ENCODE measurements at places on chromosomes 5 and 9.

GRCh38 chr5:97418462-97418861 lies 235.4 kb upstream of the RIOK2 start:
- DNase-seq = no peak

DNA sequence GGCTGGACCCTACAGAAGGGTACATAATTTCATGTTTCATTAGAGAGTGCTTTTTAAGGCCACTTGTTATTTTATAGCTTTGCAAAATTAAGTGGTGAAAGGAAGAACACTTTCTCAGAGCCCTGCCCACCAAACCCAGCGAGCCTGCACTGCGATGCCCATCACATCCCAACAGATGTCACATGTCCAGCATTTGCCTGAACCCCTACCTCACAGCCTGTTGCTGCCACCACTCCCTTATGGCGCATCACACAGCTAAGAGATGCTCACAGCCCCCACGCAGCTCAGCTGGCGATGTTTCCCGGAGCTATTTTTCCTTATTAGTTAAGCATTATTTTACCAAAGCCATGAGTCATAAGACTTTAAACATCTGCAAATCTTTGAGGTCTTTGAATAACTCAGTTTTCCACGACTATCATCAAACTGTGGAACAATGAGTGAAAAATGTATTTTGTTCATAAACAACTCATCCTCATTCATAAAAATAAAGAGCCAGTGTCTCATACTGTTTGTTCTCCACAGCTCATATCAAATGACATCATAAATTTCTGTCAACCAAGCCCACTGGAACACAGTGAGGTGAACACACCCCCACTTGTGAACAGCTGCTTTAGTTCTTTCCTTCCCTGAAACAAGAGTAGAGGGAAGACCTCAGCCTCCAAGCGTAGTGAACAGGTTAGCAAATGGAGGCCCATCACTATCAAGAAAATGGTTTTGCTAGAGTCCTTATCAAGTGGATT lies 104.9 kb downstream of the SYK start:
- DNase-seq = no peak

- no peak for DNase-seq
Measured at GRCh38 chr5:149799119-149799623, 69.1 kb downstream of the PPARGC1B start.

DNA sequence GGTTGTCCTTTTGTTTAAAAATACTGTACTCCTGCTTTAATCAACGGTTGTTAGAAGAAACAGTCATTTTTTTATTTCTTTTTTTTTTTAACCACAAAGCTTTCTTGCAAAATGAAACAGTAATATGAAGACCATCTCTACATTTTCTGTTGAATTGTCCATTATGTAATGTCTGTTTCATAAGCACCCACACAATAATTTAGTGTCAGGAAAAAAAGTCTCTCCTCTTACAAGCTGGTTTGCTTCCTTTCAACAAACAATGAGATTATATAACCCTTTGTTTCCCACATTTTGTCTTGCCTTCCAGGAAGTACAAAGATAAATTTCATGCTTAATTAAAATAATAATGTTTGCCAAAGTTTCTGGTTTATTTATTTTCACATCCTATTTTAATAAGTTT lies 16.7 kb downstream of the CTNNAL1 start:
- DNase-seq = no peak

DNA sequence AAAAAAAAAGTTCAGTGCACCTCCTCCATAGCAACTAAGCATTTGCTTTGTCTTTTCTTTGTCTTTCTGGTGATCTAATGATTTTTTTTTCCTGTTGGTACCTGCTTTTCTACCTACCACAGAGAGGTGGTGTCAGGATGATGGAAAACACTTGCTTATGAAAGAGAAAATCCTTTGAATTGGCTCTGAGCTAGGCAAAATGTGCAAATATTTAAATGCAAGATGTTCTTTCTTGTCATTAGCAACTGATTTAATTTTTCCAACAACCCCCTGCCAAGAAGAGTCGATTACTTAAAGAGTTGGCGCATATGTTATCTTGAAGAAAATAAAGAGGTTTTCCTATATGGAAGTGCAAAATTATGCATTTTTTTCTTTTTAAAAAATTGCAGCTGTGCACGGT lies 37.7 kb downstream of the TNC start:
- no peak for DNase-seq

DNA sequence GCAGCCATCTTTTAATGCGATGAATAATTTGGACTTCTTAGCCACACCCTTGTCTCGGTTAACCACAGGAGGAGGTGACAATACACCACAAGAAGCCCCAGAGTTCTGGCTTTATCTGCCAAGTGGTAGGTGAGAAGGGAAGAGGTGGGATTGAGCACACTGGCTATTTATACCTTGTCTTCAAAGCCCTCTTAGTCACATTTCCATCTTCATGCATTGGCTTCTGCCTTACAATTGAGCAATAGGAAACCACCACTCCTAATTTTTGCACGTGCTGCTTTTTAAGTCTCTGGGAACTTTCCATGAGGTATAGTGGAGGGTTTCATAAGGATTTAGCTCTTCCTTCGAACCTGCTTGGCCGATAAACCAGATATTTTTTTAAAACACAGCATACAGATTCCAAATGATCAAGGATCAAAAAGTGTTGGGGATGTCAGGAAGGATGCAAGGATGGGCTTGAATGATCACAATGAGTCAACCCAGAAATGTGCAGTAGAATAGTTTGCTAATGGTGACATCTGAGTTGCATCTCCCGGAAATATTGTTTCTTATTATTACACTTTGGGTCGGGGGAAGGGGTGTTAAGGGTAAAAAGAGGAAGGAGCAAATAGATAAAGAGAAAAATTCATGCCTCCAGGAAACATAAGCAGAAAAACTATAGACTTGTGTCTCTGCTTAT lies 25.5 kb downstream of the PLAC8L1 start:
- no peak for DNase-seq

- no peak for DNase-seq
Measured at GRCh38 chr9:135706288-135706687, 4.3 kb downstream of the KCNT1 start.

DNA sequence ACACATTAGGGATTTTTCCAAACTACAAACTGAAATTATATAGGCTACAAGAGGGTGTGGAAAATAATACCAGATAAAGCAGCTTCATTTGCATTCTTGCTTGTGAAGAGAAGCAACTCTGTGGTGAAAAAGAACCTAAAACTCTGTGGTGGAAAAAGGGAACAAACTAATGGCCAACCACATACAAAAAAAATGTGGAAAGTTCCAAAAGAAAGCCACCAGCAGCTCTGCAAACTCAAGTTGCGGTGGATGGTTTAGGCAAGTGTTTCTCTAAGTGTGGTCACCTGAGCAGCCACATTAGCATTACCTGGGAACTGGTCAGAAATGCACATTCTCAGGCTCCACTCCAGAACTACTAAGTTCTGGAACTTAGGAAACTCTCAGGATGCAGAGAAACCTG lies 586.4 kb downstream of the ACTL7B start:
- DNase-seq = no peak

- DNase-seq = no peak
Measured at GRCh38 chr9:1617419-1617818, 397.7 kb upstream of the SMARCA2 start.

DNA sequence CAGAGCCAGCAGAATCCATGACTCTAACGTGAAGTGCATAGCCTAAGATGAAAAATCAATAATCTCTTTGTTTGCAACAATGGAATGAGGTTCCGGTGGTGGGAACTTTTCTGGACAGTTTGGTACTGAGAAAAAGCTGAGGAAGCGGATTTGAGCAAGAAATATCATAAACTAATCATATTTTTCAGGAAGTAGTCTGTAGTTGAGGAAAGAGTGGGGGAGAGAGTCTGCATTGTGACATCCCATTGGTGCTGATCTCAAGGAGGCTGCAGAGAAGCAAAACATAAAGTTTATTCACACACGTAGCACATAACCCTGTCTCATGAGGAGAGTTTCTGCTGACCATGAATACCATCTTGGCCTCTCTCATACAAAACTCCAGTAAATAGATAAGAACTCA lies 15.8 kb upstream of the FCHO2 start:
- no peak for DNase-seq

DNA sequence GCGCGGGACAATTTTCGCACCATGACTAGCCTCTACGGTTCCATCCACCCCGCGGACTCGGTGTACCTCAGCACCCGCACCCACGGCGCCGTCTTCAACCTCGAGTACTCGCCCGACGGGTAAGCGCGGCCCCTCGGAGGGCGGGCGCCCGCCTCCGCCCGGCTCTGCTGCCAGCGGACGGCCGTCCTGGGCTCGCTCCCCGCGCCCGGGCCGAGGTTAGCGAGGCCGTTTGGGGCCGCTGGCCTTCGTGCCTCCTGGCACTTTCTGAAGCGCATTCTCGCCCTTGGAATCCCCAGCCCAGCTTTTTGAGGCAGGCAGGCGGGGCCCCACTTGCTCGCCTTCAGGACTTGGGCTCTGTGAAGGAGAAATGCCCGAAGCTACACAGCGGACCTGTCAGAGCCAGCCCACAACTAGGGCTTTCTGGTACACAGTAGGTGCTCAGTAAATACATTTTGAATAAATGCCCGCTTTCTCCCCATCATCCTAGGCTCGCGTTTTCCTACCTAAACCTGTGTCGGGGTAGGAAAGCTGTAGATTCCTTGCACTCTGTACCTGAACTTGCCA lies 772 bp downstream of the DCAF10 start:
- DNase-seq = no peak

- DNase-seq = no peak
Measured at GRCh38 chr5:57598756-57599155, 116.1 kb upstream of the ACTBL2 start.

GRCh38 chr5:92332039-92332438 lies 948.9 kb upstream of the ARRDC3 start:
- no peak for DNase-seq

GRCh38 chr5:39093352-39093751 lies 19.2 kb upstream of the RICTOR start:
- no peak for DNase-seq

- peak; percentile 3 for DNase-seq
Measured at GRCh38 chr5:174951151-174951780, 226.9 kb downstream of the MSX2 start.

- no peak for DNase-seq
Measured at GRCh38 chr9:31323726-31324444, 1060.6 kb upstream of the ACO1 start.
